ENCODE measurements at places on chromosomes 6 and 20.

- H3K4me1 ChIP-seq: peaks cover 5% of the 10 kb centered on the region
- no peak overlapping the region for H3K4me3 ChIP-seq
Measured at GRCh38 chr6:168737481-168737880, 296.5 kb downstream of the SMOC2 start.

DNA sequence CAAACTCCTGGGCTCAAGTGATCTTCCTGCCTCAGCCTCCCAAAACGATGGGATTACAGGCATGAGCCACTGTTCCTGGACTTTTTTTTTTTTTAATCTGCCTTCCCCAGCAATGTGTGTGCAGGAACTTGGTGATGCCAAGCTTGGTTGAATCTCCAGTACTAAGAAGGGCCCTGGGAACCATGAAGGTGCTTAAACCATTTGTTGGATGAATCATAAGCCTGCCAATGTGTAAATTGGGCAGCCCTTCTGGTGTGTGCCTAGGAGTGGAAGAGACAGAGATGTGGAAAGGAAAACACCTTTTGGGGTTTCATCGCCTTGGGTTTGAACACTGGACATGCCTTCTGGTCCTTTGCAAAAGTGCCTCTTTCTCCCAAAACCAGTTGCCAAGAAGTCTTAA is 7.1 kb upstream of the SPO11 start:
- H3K36me3 ChIP-seq: no peaks in the 10 kb centered on the region
- no peak overlapping the region for H3K4me3 ChIP-seq
- H3K4me1 ChIP-seq: peaks cover 21% of the 10 kb centered on the region
- no peak overlapping the region for H3K27ac ChIP-seq
- no peak for DNase-seq
- H3K27me3 ChIP-seq: peaks cover 3% of the 10 kb centered on the region

DNA sequence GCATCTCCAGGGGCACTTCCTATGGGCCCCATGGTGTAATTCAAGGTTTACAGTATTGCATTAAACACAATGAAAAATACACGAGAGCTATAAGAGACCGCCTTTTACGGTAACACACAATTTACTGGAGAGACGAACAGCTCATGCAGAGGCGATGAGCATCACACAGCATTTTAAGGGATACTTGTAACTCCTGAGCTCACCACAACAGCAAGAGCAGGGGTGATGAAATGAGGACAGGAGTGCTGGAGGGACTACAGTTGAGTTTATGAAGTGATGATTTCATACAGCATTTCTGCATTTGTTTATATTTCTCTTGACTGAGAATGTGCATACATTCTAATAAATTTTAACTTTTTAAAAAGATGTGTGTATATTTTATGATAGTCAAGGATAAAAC is 113.9 kb downstream of the WDR27 start:
- H3K27ac ChIP-seq: no peak overlapping the region
- H3K4me3 ChIP-seq: no peak overlapping the region
- H3K4me1 ChIP-seq: peaks cover 9% of the 10 kb centered on the region

- H3K27ac ChIP-seq: no peak overlapping the region
- H3K4me1 ChIP-seq: no peaks in the 10 kb centered on the region
- peaks cover 45% of the 10 kb centered on the region for H3K27me3 ChIP-seq
- DNase-seq: no peak
Measured at GRCh38 chr20:22732751-22733150, 148.4 kb upstream of the FOXA2 start.

- H3K27ac ChIP-seq: no peak overlapping the region
- H3K27me3 ChIP-seq: peaks cover 72% of the 10 kb centered on the region
- no peak overlapping the region for H3K4me3 ChIP-seq
- no peak for DNase-seq
- no peaks in the 10 kb centered on the region for H3K4me1 ChIP-seq
Measured at GRCh38 chr20:49476016-49476355, 6.5 kb downstream of the KCNB1 start.

DNA sequence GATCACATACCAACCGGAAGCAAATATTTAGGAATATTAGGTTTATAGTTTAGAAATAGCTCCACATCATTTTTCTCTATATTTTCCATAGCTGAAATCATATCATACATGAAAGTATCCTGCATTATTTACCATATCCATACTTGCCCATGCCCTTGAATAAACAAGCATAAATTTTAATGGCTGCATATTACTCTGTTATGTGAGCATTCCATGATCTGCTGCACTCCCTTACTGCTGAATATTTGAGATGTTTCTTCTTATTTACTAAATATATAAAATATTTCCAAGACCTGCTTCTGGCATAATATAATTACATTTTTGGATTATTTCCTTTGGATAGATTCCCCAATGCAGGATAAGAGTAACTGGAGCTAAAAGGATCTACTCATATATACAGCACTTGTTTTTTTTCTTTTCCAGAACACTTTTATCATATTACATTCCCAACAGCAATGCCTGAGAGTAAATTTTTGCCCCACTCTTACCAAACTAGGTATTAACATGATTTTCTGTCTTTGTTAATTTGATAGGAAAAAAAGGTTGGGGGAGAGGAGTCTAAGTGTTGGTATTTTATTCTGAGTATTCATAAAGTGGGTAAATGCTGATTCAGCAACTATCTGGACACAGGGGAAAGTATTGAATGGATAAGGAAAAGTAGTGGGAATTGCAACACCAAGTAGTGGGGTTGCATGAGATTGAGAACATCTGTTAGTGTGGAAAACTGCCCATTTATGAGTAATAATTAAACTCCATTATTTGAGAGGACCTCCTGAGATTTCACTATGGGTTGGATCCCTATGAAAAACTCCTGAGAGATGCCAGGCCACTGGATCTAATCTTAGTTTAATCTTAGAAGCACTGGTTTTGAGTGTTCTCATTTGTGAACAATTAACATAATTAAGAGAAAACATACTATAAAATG is 76.0 kb downstream of the MAN1A1 start:
- peaks cover 40% of the 10 kb centered on the region for H3K36me3 ChIP-seq
- no peak for DNase-seq
- no peak overlapping the region for H3K4me3 ChIP-seq
- peak overlapping the region; percentile 31 for H3K27ac ChIP-seq
- H3K4me1 ChIP-seq: peaks cover 19% of the 10 kb centered on the region

GRCh38 chr20:63565021-63565698 is 8.9 kb downstream of the HELZ2 start:
- H3K27ac ChIP-seq: no peak overlapping the region
- no peak for DNase-seq
- no peaks in the 10 kb centered on the region for H3K27me3 ChIP-seq
- no peak overlapping the region for H3K4me3 ChIP-seq

- peaks cover 8% of the 10 kb centered on the region for H3K36me3 ChIP-seq
- H3K27ac ChIP-seq: no peak overlapping the region
- no peak for DNase-seq
- H3K27me3 ChIP-seq: no peaks in the 10 kb centered on the region
- no peak overlapping the region for H3K4me3 ChIP-seq
Measured at GRCh38 chr20:36217226-36217625, 19.1 kb upstream of the AAR2 start.

- no peaks in the 10 kb centered on the region for H3K27me3 ChIP-seq
- H3K4me1 ChIP-seq: peaks cover 35% of the 10 kb centered on the region
- H3K27ac ChIP-seq: peak overlapping the region; percentile 94
- H3K4me3 ChIP-seq: peak overlapping the region; percentile 86
- peaks cover 3% of the 10 kb centered on the region for H3K36me3 ChIP-seq
- no peak for DNase-seq
Measured at GRCh38 chr6:79077715-79078074, 359 bp downstream of the PHIP start.

DNA sequence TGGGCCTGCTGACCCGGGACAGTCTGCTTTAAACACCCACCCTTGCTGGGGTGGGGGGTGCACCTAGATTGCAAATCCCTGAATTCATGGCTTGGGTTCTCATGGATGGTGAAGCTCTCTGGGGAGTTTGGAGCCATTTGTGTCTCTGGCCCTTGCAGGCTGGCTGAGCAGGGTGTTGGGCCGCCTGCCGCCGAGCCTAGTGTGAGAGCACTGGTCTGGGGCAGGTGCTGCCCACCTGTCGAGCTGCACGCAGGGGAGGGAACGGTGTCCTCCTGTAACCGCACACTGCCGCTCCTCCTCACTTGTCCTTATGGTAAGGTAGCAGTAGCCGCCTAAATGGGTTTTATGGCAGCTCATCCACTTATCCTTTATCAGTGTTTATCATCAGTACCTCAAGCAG is 143.9 kb downstream of the DTNBP1 start:
- no peak for DNase-seq
- no peak overlapping the region for H3K27ac ChIP-seq
- peaks cover 70% of the 10 kb centered on the region for H3K36me3 ChIP-seq

DNA sequence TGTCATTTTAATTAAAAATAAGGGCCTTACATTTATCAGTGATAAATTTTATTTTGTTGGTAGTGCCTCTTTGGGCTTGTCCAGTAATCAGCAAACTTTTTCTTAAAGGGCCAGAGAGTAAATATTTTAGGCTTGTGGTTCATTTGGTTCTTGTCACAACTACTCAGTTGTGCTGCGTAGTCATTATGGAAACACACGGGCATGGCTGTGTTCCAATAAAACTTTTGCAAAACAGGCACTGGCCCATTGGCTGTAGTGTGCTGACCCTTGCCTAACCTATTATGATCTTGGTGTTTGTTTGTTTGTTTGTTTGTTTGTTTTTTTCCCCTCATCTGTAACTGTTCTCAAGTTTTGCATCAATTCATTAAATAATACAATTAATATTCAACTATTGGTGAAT is 19.4 kb downstream of the TBPL1 start:
- H3K4me3 ChIP-seq: no peak overlapping the region
- peaks cover 13% of the 10 kb centered on the region for H3K4me1 ChIP-seq
- no peak for DNase-seq
- H3K27me3 ChIP-seq: no peaks in the 10 kb centered on the region
- no peaks in the 10 kb centered on the region for H3K36me3 ChIP-seq

All from mesothelial cell of epicardium (in vitro differentiated cells).